RPMI7951 (cell line): ENCODE measurements at places on chromosomes 6 and 20. TPM values are rescaled to one million over a fixed set of nuclear protein-coding genes. Genes with fewer than 3 reads are reported as not detected.

The CABLES2 gene
- total RNA-seq, result 4.7 and 7.0 TPM in 2 replicates

The PPP1R16B gene
- under 0.01 TPM in 2 replicates for total RNA-seq

The GPX5 gene
- total RNA-seq, result not detected in 2 replicates

The SYNDIG1 gene
- total RNA-seq, result 10.2 and 12.6 TPM in 2 replicates

The COL19A1 gene
- total RNA-seq, result 0.12 and 0.59 TPM in 2 replicates

The GNMT gene
- 0.12 TPM in 1 of 2 replicates, not detected in the other for total RNA-seq

The COX7A2 gene
- 406 and 478 TPM in 2 replicates for total RNA-seq

The FAM209B gene
- total RNA-seq, result not detected in 2 replicates

The SLC17A2 gene
- total RNA-seq, result not detected in 2 replicates

The SRPK1 gene
- total RNA-seq, result 62.6 and 64.4 TPM in 2 replicates

The CENPB gene
- total RNA-seq, result 65.2 and 122 TPM in 2 replicates

The EFCAB8 gene
- total RNA-seq, result 0.10 and 1.1 TPM in 2 replicates

The KIF6 gene
- 2.6 and 4.9 TPM in 2 replicates for total RNA-seq

The TLDC2 gene
- 0.39 TPM in 1 of 2 replicates, not detected in the other for total RNA-seq

The TM9SF4 gene
- total RNA-seq, result 45.4 and 52.9 TPM in 2 replicates

The SPATA2 gene
- 6.0 and 6.6 TPM in 2 replicates for total RNA-seq

The TRIM26 gene
- total RNA-seq, result 32.3 and 36.4 TPM in 2 replicates

The BAG2 gene
- total RNA-seq, result 14.8 and 18.3 TPM in 2 replicates

The SMPDL3A gene
- 3.4 and 4.0 TPM in 2 replicates for total RNA-seq

The TBXT gene
- not detected in 2 replicates for total RNA-seq

The LRRC73 gene
- total RNA-seq, result 0.10 and 0.60 TPM in 2 replicates

The CPNE5 gene
- total RNA-seq, result not detected in 2 replicates

The BPIFA1 gene
- total RNA-seq, result not detected in 2 replicates

The RIPOR2 gene
- total RNA-seq, result 0.68 and 0.72 TPM in 2 replicates

The TBCC gene
- total RNA-seq, result 47.8 and 63.7 TPM in 2 replicates

The ID1 gene
- total RNA-seq, result 315 and 437 TPM in 2 replicates

The MYLK4 gene
- 0.29 and 0.60 TPM in 2 replicates for total RNA-seq

The C6orf52 gene
- 1.7 TPM in 1 of 2 replicates, not detected in the other for total RNA-seq

The MUC22 gene
- not detected in 2 replicates for total RNA-seq
